ENCODE measurements at places on chromosomes 2 and 18.

- DNase-seq = no peak
Measured at GRCh38 chr2:393711-394696, 106.1 kb upstream of the ALKAL2 start.

GRCh38 chr18:44799382-44799906 lies 118.8 kb downstream of the SETBP1 start:
- no peak for DNase-seq

- DNase-seq = no peak
Measured at GRCh38 chr2:15802657-15803542, 137.4 kb upstream of the MYCN start.

- no peak for DNase-seq
Measured at GRCh38 chr2:151882786-151883445, 54.7 kb upstream of the ARL5A start.

GRCh38 chr18:3634250-3634939 lies 184.4 kb downstream of the TGIF1 start:
- DNase-seq = no peak

GRCh38 chr2:62158444-62159121 lies 37.3 kb upstream of the B3GNT2 start:
- no peak for DNase-seq

GRCh38 chr2:28349546-28350165 lies 43.0 kb upstream of the FOSL2 start:
- no peak for DNase-seq

DNA sequence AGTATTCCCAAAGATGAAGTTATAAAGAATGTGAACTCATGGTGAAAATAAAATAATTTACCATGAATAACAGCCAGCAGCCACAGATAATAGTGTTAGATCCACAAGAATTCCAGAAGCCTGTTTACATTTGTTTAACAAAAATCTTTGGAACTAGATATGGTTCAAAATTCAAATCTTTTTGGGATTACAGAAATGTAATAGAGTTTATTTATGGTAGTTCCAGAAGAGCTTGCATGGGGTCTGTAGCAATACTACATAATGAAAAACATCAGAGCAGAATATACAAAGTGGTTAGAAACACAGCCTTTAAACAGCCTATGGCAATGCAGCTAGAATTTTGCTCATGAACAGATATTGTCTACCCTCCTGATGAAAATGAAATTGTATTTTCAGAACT lies 179.1 kb downstream of the RDH14 start:
- no peak for DNase-seq

DNA sequence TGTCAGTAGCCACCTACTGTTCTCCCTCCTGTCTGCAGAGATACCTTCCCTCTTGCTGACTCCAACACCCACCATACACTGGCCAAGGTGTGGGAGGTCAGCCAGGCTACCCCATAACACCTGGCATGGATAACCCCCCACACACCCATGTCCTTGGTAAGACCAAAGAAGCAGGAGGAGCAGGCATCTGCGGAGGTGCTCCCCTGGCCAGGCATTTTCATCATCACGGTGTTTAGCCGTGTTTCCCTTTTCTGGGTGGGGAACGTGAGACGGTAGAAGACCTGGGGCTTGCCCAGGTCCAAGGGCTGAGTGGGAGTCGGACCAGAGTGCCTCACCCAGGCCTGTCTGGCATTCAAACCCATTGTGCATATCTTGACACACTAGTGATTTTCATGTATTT lies 150.3 kb downstream of the SMAD7 start:
- DNase-seq = no peak

DNA sequence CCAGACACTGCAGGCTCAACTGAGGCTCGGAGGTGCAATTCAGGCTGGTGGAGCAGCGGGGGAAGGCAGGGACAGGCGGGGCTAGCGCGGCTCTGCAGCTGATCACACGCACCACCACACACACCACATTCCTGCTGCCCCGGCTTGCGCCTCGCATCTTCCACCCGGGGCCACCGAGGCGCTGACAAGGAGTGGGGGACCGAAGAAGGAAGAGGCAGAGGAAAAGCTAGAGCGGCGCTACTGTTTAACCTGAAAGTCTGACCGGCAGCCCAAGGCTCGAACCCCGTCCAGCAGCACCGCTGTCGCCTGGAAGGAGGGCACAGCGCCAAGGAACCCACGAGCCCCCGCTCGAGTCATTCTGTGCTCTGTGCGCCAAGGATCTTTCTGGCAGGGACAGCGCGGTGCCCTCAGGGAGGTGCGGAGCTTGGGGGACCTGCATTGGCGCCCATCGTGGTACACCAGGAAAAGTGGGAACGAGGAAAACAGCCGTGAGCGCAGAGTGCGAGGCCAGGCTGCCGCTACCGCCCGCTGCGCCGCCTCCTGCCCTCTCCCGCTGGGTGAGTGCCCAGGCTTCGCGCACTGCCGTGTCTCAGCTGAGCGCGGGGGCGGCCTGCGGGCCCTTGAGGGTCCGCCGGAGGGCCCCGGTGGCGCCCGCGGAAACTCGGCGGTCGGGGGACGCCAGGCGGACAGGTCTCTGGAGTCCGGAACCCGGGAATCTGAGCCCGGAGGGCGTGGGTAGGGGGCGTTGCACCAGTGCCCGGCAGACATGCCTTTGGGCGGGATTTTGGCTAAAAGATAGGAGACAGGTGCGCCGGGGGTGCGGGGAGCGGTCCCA lies 860 bp upstream of the KCNJ3 start:
- no peak for DNase-seq

GRCh38 chr2:240851078-240851991 lies 17.3 kb upstream of the AGXT start:
- DNase-seq = peak; percentile 60

GRCh38 chr2:223100061-223100511 lies 48.1 kb downstream of the KCNE4 start:
- DNase-seq = peak; percentile 23

- DNase-seq = no peak
Measured at GRCh38 chr2:126863336-126864015, 35.2 kb upstream of the TEX51 start.

GRCh38 chr2:142989273-142990204 lies 112.1 kb downstream of the KYNU start:
- DNase-seq = peak; percentile 48

DNA sequence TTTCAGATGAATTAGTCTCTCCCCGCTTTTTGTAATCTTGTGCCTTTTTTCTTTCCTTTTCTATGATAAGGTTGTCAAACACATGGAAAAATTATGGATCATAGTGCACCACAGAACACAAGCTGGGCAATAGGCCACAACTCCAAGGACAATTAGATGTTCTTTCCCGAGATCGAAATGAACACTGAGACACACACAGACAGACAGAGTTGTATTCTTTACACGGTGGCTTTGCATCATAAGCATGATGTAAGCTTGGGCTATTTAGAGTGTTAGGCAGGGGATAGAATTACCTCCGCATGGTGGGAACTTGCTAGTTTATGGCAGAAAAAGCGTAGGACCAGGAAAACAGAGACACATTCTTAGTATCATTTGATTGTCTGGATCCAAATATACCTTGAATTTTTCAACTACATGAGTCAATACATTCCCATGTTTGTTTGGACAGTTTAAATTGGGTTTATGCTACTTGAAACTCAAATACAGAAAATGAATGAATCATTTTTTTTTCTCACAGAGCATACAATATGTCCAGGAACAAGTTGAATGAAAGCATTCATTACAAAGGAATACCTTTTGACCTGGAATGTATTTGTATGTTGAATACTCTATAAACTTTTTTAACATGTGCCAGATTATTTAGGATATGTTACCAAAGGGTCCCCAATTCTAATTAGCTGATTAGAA lies 1611.5 kb upstream of the TMEFF2 start:
- no peak for DNase-seq

GRCh38 chr2:136238286-136239078 lies 120.5 kb upstream of the CXCR4 start:
- DNase-seq = no peak

- no peak for DNase-seq
Measured at GRCh38 chr18:79706658-79707057, 27.1 kb downstream of the CTDP1 start.

Data from fibroblast of the conjunctiva (primary cell).